ENCODE measurements at places on chromosomes 3 and 15.
A peak's percentile ranks its signal among the peaks of the same experiment; 100 is the strongest.

- DNase-seq: no peak
These were observed 46.5 kb upstream of the LIMD1 start for GRCh38 chr3:45547764-45548680.

DNA sequence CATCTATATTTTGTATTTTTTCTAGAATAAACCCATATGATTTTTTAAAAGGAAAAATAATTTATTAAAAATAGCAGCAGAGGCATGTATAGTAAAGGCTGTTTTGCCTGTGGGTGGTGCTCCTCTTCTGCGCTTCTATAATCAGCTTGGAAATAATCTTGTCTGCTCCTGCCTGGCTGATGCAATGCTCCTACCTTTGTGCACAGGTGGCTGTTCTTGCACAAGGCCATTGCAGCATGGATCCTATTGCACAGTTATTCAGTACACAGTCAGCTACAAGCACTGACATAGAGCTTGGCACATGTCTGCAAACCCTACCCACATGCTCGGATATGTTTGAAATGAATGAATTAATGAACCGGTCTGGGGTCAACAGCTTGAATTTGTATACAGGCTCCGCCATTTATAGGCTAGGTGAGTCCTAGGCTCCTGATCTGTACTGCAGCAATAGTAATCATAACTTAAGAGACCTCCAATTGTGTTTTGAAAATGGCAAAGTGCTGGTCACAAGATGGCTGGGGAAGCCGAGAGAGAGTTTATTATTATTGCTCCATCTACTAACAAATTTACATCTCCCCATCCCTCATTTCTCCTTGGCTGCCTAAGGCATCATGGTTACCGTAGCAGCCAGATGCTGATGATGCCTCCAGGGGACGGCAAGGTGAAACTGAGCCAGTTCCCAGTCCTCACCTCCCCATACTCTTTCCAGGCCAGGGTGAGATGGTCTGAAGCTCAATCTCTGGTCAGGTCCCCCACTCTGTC is 532 bp upstream of the RTP1 start:
- no peak for DNase-seq

DNA sequence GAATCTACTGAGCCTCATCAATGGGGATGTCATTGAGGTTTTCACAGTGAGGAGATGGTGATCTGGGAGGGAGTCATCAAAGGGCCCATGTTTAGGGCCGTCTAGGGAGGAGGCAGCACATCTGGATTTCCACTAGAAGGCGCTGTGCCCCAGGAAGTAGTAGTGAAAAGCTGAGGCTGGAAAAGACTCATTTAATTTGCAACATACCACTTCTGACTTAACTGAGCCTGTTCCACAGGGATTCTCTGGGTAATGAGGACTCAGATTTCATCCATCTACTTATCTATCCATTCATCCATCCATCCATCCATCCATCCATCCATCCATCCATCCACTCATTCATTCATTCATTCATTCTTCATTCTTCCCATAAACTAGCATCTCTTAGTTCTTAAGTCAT is 17.4 kb upstream of the SHF start:
- peak; percentile 90 for DNase-seq

DNA sequence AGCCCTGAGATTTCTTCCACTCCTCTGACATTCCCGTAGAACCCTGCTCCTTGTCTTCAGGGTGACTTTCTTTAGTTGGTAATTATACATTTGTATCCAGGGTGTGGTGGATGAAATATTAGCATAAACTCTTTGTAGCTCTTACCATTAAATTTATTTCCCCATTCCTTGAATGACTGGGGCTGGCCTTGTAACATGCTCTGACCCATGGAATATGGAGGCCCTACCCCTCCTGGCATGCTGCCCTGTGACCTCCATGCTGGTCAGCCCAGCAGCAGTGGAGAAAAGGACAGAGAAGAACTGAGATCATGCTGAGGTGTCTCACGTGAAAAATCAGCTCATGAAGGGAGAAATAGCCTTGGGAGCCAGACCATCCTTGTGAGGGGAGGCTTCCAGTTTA is 96.1 kb upstream of the PROK2 start:
- DNase-seq: no peak

DNA sequence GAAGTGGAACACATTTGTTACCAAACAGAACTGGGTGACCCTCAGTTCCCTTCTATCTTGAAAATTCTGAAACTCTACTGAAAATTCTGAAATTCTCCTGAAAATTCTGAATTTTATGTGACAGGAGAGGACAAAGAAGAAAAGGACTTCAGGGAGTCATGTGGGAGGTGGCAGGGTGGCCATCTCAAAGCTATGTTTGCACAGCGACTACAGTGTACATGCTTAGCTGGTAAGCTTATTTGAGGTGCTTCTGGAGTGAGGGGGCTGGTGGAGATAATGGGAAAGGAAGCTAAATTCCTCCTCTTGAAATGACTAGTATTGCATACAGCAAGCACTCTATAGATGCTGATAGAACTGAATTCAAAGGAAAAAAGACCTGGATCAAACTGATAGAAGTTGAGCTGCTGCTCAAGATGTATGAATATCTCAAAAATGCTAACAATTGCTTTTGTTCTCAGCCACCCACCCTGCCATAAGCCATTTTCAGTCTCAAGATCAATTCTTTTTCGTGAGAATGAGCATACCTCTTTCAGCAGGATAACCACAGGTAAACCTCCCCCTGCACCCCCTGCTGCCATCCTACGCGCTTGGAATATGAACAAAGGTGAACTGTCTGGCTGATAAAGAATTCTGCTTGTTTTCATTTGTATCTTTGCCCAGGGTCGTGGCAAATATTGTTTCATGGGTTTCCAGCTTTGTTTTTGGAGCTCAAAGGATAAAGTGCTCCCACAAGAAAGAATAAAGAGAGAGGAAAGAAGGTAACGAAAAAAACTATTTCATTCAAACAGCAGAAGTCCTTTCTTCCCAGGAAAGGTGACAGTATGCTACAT is 16.6 kb upstream of the ARHGEF3 start:
- DNase-seq: no peak

- DNase-seq: no peak
These were observed 4.5 kb downstream of the RNF168 start for GRCh38 chr3:196499061-196499460.

DNA sequence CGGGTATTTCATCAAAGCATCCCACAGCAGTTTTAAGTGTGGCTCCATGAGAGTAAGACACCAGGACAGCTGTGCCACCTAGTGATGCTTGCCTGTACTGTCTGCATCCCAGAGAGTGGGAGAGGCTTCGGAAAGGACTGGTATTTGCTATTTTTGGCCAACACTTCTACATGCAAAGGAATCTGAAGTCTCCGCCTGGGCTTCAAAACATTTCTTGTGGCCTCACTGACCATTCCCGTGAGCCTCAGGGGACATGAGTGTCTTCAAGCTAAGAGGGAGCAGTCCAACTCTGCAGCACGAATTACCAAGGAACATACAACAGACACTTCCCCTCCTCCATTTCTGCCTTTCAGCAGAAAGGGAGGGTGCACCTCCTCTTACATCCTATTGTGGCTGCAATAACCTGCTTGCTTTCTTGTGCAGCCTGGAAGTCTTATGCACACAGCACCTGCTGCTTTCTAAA is 177.5 kb downstream of the RORA start:
- peak; percentile 69 for DNase-seq

Measured in GM23338 (cell line).